Brain (organoid and tissue), 16 donors: ENCODE measurements at places on chromosomes 13 and 19. TPM values are rescaled to one million over a fixed set of nuclear protein-coding genes. Genes with fewer than 3 reads are reported as not detected.

GRAMD1A gene
- polyA plus RNA-seq = 74.9 TPM

DNA sequence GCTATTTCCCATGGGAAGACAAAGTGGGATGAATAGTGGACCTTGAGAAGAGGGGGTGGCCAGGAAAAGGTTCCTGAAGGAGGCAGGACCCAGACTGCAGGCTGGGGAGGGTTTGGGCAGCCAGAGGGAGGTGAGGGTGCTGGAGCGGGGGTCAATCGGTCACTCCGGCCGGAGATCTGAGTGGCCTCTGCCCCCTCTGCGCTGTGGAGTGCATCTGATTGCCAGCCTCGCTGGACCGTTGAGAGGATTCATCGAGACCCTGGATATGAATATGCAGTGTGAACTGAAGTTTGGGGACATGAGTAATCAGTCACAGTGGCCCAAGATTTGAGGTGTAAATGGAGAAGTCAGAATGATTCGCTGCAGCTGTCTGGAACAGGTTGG is 5.5 kb upstream of the ZNF580 start:
- DNase-seq = no peak

- DNase-seq = peak; percentile 54
Measured at GRCh38 chr13:114021464-114022308, 47.8 kb upstream of the C13orf46 start.

GRCh38 chr19:48715681-48716171 is 3.8 kb downstream of the MAMSTR start:
- no peak for DNase-seq

DNA sequence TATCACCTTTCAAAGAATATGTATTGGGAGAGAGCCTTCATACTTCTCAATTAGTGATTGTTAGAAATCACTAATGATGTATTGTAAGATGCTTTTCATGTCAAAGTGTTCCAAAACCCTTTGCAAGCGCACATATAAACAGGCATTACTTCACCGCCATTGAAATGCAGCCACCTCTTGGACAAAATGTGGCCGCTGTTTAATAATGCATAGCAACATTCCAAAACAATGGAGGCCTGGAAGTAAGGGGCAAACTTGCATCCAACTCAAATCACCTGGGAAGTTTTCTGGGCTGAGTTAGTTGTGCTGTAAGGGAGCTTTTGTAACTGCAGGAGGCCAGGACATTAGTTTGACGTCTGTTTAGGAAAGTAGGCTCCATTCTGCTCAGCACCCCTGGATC is 438.1 kb downstream of the FGF9 start:
- DNase-seq = no peak
